Fibroblast of gingiva (primary cell): ENCODE measurements at places on chromosomes 2 and 18.
A peak's percentile ranks its signal among the peaks of the same experiment; 100 is the strongest.

DNA sequence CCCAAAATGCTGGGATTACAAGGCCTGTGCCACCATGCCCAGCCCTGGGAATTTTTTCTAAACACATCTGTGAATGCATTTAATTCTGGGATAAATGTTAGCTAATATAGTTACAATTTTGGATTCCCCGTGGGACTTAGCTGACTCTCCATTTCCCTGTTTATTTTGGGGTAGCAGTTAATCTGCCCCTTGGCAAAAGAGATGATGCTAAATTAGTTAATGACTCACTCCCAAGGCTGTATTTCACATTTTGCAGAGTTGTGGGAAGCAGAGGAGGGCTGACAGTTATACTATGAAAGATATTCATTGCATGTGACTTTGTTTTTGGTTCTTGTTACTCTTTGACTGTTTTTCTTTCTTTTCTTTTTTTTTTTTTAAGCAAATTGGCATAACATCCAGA, 3.2 kb downstream of the MTHFD2 start:
- peak; percentile 94 for DNase-seq

DNA sequence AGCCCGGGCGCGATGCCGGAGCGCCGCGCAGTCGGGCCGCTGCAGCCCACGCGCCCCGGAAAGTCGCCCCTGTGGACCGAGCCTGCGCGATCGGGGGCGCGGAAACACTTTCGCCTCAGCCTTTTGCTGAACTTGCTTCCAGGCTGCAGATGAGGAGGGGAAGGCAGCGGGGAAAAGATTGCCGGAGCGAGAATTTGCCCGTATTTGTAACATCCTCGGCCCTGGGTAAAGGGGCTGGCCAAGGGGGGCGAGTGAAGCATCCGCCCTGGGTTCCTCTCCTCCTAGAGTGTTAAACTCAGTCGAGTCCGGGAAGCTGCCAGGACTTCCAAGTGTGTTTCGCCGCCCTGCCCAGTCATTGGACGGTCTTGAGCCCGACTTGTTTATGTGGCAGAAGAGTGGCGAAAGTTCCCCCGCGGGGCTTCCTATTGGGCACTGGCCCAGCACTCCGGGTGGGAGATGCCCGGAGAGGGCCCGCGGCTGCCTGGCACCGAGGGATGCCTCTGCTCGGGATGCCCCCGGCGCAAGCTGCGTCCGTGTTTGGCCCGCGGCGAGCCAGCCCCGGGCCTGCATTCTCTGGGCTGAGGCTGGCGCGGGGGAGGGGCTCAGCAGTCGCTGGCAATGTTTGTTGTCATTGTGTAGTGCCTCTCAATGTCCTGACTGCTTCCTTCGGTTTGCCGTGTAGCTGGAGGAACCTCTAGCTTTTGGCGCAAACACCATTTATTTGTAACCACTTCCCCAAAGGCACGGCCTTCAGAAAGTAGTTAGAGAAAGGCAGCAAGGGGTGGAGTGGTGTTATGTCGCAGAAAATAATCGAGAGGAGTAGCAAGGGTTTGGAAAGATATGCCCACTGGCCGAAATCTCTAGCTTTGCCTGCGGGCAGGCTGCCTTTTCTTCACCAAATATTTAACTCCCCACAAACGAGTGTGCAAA, 1.1 kb downstream of the CYBRD1 start:
- DNase-seq, result peak; percentile 90

GRCh38 chr2:136118819-136119716, 1.1 kb upstream of the CXCR4 start:
- DNase-seq, result no peak

DNA sequence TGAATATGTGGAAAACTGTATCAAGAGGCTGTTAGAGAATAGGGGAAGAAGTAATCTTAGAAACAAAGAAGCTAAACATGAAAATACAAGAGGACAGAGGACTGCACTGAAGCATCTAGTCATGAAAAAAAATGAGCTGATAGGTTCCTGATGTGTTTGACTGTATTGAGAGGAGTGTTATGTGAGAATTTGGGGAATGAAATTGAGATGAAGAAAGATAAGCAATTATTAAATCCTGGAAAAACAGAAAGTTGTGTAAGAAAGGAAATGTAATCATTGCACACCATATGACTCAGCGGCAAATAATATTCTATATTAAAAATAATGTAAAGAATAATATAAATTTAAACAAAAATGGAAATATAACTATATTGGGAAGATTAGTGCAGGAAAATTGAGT, 71.2 kb downstream of the SEMA4F start:
- DNase-seq, result no peak

DNA sequence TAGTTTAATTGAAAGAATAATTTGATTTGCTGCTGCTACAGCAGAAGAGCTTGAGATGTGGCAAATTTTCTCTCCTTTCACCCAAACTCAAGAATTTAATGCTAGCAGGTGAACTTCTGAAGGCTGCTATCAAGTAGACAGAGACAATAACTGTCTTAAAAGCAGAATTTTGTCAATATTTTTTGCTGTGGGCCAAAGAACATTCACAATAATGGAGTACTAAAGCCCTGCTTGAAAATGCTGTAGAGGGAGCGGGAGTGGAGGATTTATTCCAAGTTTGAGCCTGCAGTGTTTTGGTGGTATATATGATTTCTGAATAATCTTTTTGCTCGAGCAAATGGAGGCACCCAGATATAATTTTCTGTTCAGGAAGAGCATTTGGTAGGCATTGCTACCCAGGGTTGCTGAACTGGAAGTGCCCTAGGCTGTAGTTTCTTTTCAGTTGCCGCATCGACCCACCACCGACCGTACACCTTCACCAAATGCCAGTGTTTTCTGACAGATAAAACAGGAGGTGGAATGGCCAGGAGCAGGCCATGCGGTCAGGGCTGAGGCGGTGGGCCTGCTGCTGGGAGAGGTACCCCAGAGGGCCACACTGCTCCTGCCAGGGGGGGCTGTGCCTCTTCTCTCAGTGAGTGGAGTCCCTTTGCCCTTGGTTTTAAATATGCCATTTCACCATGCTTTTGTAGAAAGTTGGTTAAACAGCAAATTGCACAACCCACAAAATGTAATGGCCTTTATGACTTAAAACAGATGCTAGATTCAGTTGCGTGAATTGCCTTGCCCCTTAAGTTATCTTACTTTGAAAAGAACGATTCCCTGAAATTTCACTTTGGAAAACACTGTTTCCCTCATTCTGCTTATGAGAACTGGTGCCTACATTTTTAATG, 36.4 kb downstream of the TSHZ1 start:
- DNase-seq, result peak; percentile 84

GRCh38 chr2:121014876-121015275, 270.1 kb downstream of the TFCP2L1 start:
- no peak for DNase-seq

GRCh38 chr2:102336502-102336945, 19.1 kb upstream of the IL18R1 start:
- no peak for DNase-seq

DNA sequence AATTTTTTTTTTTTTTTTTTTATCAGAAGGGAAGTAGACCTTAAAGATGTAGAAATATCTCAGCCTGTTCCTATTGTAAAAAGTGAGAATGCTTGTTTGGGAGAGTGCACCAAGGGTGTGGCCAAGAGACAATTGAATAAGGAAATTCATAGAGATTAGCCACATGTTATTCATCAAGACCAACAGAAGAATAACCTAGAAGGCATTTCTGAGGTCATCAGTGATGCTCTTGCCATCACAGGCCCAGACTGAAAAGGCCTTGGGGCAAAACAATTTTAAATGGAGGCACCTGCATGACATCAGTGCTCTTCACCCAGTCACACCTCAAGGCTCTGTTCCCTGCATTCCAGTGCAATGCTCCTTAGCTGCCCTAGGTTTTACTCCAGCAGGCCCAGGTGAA, 2043.3 kb upstream of the PIK3C3 start:
- DNase-seq, result no peak
